ENCODE measurements at places on chromosomes 6 and 20. TPM values are rescaled to one million over a fixed set of nuclear protein-coding genes. Genes with fewer than 3 reads are reported as not detected.

CCN5 gene
- not detected for total RNA-seq

POM121L2 gene
- total RNA-seq, result not detected

BPIFB6 gene
- total RNA-seq, result not detected

CASS4 gene
- 26.1 TPM for total RNA-seq

FILIP1 gene
- under 0.01 TPM for total RNA-seq

SPAG4 gene
- total RNA-seq, result 1.9 TPM

KCTD20 gene
- 150 TPM for total RNA-seq

NMBR gene
- not detected for total RNA-seq

COL20A1 gene
- total RNA-seq, result not detected

NAPB gene
- 3.9 TPM for total RNA-seq

CDH22 gene
- total RNA-seq, result not detected

EDN3 gene
- total RNA-seq, result not detected

- H3K27ac ChIP-seq, result no peak overlapping the region
- H3K4me1 ChIP-seq, result peaks cover 6% of the 10 kb centered on the region
- peak; percentile 81 for DNase-seq
- H3K4me3 ChIP-seq, result no peak overlapping the region
These were observed 24.3 kb downstream of the TUBB2B start for GRCh38 chr6:3202999-3203696.

- H3K36me3 ChIP-seq, result no peaks in the 10 kb centered on the region
- H3K27me3 ChIP-seq, result no peaks in the 10 kb centered on the region
- H3K4me3 ChIP-seq, result no peak overlapping the region
- no peak for DNase-seq
These were observed 150.7 kb downstream of the CD24 start for GRCh38 chr6:106823732-106824351.

GRCh38 chr20:33159713-33160112 lies 8.2 kb upstream of the BPIFA2 start:
- H3K36me3 ChIP-seq, result no peaks in the 10 kb centered on the region
- H3K4me1 ChIP-seq, result no peaks in the 10 kb centered on the region
- DNase-seq, result no peak
- H3K4me3 ChIP-seq, result no peak overlapping the region

GRCh38 chr20:57959589-57959988 lies 249.8 kb upstream of the PMEPA1 start:
- no peaks in the 10 kb centered on the region for H3K36me3 ChIP-seq
- H3K4me3 ChIP-seq, result no peak overlapping the region
- no peaks in the 10 kb centered on the region for H3K4me1 ChIP-seq
- 0 out of 2 replicates have a peak, but pooled peaks cover 1% of the 10 kb centered on the region for H3K27me3 ChIP-seq
- DNase-seq, result no peak

DNA sequence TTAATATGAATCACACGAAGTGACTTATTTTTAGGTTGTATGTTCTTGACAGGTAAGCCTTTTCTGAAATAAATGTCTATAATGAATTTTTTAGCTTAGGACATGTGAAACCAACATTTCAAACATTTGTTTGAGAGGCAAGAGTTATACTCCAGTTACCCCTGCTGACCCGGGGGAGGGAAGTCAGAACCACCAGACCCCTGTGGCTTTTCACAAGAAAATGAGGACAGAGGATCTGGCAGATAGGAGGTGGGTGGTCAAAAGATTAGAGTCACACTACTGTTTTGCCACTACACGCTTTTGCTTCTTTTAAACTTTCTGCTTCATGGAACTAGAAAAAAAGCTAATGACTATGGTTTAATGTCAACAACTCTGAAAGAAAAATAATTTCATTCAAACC lies 27.5 kb upstream of the ADGRF4 start:
- H3K27ac ChIP-seq, result no peak overlapping the region
- DNase-seq, result no peak
- H3K4me1 ChIP-seq, result no peaks in the 10 kb centered on the region
- H3K36me3 ChIP-seq, result no peaks in the 10 kb centered on the region
- H3K27me3 ChIP-seq, result no peaks in the 10 kb centered on the region

- H3K27me3 ChIP-seq, result no peaks in the 10 kb centered on the region
- H3K36me3 ChIP-seq, result 0 out of 2 replicates have a peak, but pooled peaks cover 1% of the 10 kb centered on the region
- DNase-seq, result no peak
- no peak overlapping the region for H3K4me3 ChIP-seq
- no peak overlapping the region for H3K27ac ChIP-seq
- H3K4me1 ChIP-seq, result peaks cover 5% of the 10 kb centered on the region
These were observed 135.0 kb downstream of the LRRC1 start for GRCh38 chr6:53929821-53930120.

GRCh38 chr6:15260099-15260821 lies 14.4 kb downstream of the JARID2 start:
- H3K4me1 ChIP-seq, result peaks cover 25% of the 10 kb centered on the region
- H3K27ac ChIP-seq, result 0 out of 2 replicates have a peak overlapping the region, but pooled peaks have one; percentile 24
- H3K36me3 ChIP-seq, result no peaks in the 10 kb centered on the region
- no peak overlapping the region for H3K4me3 ChIP-seq

DNA sequence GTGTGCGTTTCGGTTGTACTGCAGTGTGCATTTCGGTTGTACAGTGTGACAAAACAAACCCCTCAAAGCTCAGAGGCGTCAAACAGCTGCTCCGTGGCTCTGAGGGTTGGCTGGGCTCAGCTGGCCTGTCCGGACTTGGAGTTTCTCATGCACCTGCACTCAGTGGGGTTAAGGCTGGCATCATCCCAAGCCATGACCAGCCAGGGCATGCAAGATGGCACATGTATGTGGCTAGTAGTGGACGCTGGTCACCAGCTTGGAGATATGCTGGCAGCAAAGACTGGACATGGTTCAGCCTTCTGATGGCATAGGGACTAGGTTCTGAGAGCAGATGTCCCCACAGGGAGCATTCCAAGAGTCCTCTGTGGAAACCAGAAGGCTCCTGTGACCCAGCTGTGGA lies 187.2 kb downstream of the CDH4 start:
- no peaks in the 10 kb centered on the region for H3K36me3 ChIP-seq
- DNase-seq, result no peak
- H3K4me1 ChIP-seq, result peaks cover 7% of the 10 kb centered on the region
- H3K4me3 ChIP-seq, result no peak overlapping the region

- DNase-seq, result no peak
- no peak overlapping the region for H3K27ac ChIP-seq
- no peak overlapping the region for H3K4me3 ChIP-seq
- no peaks in the 10 kb centered on the region for H3K4me1 ChIP-seq
- H3K27me3 ChIP-seq, result no peaks in the 10 kb centered on the region
These were observed 78.1 kb downstream of the MMUT start for GRCh38 chr6:49384904-49385303.

DNA sequence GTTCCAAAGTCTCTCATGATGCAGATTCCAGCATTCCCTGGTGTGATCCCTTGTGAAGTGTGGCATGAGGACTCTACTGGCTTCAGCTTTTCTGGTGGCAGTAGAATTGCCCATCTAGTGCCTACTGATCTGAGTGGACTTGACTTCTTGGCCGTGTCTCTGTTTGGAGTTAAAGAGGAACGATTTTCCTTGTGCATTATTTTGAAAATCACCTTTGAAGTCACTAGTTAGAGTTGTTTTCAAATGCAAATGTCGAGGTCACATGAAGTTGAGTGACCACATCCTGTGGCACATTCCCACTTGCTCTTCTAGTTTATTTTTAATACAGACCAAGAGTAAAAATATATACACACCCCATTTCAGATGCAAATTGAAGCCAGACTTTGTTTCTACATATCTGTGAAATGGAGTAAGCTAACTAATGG lies 270.7 kb upstream of the TAB2 start:
- peak; percentile 58 for DNase-seq
- H3K4me3 ChIP-seq, result no peak overlapping the region
- H3K4me1 ChIP-seq, result peaks cover 4% of the 10 kb centered on the region
- H3K36me3 ChIP-seq, result no peaks in the 10 kb centered on the region
- no peak overlapping the region for H3K27ac ChIP-seq
- H3K27me3 ChIP-seq, result no peaks in the 10 kb centered on the region

DNA sequence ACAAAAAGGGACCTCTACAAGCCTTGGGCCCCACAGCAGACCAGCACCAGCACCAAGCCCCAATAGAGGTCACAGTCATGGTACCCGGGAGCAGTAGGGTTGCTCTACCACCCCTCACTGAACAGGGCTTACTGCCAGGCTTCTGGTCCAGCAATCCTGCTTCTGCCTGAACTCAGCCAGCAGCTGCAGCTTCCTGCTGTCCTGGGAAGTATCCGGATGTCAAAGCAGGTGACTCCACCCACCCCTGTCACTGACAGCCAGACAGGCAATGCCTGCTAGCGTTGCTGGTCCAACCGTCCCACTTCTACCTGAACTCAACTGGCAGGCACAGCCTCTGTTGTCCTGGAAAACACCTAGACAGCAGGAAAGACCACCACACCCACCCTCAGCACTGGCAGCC lies 47.0 kb upstream of the PCSK2 start:
- H3K27me3 ChIP-seq, result no peaks in the 10 kb centered on the region
- DNase-seq, result no peak
- no peaks in the 10 kb centered on the region for H3K4me1 ChIP-seq
- no peak overlapping the region for H3K27ac ChIP-seq
- H3K36me3 ChIP-seq, result no peaks in the 10 kb centered on the region
- no peak overlapping the region for H3K4me3 ChIP-seq

All from IMR-90 (cell line).